Right cardiac atrium (tissue), 5 donors: ENCODE measurements at places on chromosomes 3 and 15. TPM values are rescaled to one million over a fixed set of nuclear protein-coding genes. Genes with fewer than 3 reads are reported as not detected.

GRCh38 chr3:16203671-16204629 is 29.5 kb downstream of the GALNT15 start:
- DNase-seq = no peak

CGNL1 gene
- total RNA-seq = 57.0 TPM

- no peak for DNase-seq
Observed at GRCh38 chr3:150132101-150132749, 161.5 kb upstream of the PFN2 start.

DNA sequence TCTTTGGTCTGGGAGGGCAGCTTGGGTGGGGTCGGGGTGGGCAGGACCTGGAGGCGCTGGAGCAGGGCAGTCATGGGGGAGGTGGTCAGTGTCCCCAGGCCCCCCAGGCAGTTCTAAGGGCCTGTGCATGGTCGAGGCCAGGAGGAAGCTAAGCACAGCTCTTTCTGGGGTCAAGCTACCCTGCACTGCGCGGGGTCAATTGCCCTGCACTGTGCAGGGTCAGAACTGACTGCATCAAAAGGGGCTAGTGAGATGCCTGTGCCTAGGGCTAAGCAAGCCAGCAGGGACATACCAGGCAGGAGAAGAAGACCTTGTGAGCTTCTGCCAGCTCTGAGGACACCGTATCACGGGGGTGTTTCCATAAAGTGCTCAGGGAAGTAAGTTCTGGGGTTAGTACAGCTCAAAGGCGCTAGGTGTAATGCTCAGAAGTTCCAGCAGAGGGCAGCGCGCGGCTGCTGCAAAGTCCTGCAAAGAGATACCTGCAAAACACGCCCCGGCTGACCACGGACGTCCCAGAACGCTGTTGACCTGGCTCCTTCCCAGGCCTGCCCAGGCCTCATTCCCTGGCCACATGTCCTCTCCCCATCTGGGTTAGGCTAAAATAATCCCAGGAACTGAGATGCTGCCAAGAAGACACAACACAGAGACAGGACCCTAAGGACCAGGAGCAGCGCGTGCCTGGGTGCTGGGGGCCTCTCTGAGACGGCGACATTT is 18.8 kb upstream of the IQSEC1 start:
- DNase-seq = peak; percentile 95

MUC4 gene
- not detected for total RNA-seq

GRCh38 chr3:127102587-127102986 is 90.3 kb upstream of the PRR23E start:
- no peak for DNase-seq

RAB6B gene
- total RNA-seq = 48.1 TPM

- DNase-seq = no peak
Observed at GRCh38 chr3:11641683-11642430, 1.9 kb downstream of the VGLL4 start.
